ENCODE measurements at places on chromosomes 16 and 17.
A peak's percentile ranks its signal among the peaks of the same experiment; 100 is the strongest.

GRCh38 chr17:44118427-44119050 lies 4.9 kb downstream of the HDAC5 start:
- no peak for DNase-seq

GRCh38 chr16:27129401-27129800 lies 62.7 kb downstream of the C16orf82 start:
- DNase-seq, result no peak

DNA sequence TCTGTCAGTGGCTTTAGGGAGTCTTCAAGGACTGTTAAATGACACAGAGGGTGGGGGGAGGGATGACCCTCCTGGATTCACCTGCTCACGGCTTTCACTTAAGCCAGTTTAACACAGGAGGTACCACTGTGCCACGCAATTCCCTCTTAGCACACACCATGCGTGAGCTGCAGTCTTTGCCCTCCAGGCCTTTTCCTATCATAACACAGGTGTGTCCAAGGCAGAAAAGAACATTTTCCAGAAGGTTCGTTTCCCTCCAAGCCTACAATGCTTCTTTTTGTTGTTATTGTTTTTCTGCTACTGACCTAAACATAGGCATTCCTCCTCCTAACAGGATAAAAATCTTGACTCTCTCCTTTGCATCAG lies 1.1 kb downstream of the ZFHX3 start:
- DNase-seq, result no peak

DNA sequence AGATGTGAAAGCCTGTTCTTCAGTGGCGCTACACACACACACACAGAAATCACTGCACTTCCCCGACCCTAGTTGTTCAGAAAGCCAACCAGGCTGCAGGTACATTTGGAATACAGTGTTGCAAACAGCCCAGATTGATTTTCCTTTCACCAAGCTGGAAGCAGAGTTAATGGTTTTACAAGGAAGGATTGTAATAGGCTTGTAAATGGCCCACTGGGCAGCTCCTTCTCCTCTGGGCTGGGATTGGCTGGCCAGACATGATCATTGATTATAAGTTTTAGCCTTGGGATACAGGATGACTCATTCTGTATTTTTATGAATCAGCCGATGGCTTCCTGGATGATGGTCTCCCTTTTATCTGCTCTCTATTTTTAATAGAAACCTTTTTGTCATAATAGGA lies 2.5 kb downstream of the VAT1L start:
- no peak for DNase-seq

- no peak for DNase-seq
These were observed 25.8 kb downstream of the EPN2 start for GRCh38 chr17:19262650-19263631.

DNA sequence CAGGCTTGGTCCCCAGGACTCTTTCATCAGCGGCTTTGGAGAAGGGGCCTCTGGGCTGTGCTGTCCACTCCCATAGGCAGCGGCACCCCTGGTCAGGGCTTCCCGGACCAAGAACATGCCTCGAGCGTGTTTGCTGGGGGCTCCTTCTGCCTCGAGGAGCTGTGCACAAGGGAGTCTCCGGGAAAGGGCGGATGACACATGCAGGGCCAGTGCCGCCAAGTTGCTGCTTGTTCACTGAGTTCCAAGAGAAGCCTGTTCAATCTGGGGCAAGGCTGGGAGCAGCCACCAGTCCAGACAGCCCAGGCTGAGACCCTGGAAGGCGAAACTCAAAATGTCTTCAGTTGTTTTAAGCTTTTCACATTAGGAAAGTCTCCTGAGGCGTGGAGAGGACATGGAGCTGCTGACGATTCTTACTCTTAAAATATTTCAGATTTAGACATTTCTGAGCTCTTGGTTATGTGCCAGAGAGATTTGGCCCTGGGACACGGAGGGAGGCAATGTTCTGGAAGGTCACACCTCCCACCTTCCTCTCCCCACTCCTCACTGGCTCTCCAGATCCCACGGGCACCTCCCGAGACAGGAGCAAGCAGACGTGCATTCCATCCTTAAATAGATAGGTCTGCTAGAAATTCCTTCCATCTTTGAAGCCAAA lies 84.5 kb upstream of the ZNF469 start:
- no peak for DNase-seq

GRCh38 chr16:72282362-72282761 lies 110.4 kb upstream of the PMFBP1 start:
- DNase-seq, result peak; percentile 58

DNA sequence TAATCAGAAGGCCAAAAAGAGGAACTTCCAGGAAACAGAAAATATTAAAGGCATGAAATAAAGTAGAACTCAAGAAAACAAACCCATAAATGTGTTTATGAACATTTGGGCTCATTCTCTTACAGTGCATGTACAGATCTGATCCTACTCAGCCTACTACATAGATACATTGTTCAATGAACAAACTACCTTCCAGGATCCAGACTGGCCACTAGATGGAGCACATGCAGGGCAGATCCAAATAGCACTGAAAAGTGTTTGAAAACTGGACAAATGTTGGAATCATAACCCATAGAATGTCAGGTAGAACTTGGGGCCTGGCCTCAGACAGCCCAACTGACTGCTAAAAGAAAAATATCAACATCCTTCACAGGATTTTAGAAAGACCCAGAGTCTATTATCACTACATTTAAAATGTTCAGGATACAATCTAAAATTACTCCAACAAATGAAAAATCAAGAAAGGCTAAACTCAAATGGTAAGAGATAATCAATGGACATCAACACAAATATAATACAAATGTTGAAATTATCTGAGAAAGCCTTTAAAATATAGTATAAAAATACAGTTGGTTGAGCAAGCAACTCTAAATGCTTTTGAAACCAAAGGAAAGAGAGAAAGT lies 122.4 kb upstream of the NUDT7 start:
- DNase-seq, result peak; percentile 21

DNA sequence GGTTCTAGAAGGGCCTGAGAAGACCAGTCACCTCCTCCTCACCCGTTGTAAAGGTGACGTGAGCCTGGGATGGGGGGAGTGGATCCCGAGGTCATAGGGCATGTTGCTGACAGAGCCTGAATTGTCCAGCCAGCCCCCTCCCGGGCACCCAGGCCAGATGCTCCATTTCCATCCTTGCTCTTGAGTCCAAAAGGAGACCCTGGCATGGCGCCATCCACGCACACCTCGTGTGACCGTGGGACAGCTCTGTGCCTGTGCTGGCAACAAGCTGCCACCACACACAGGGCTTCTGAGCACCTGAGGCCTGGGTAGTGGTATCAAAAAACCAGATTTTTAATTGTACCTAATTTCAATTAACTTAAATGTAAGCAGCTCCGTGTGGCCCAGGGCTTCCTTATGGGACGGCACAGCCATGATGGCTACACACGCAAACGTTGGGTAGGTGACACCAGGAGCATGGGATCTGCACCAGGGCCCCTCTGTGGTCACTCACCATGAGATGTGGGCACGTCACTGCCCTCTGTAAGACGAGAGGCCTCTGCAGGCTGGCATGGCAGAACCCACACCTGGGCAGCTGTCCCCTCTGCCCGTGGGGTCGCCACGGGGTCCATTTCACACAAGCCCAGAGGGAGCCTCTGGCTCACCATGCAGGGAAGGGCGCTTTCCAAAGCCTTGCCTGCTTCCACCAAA lies 37.6 kb upstream of the ZNF469 start:
- no peak for DNase-seq

DNA sequence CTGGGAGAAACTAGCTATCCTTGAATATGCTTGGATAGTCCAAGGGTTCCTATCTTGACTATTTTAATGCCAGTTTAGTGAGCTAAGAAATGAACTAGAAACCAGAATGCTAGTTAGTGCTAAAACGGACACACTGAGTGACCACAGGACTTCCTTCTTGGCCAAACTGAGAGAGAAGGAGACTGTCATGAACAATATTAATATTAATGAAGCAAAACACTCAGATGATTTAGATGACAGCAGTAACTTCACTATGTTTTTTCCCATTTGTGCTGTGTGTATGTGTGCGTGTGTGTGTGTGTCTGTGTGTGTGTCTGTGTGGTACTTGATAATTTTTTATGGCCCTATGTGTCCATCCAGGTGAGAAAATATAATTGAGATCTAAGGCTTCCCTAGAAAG lies 2.2 kb upstream of the ATXN1L start:
- no peak for DNase-seq

DNA sequence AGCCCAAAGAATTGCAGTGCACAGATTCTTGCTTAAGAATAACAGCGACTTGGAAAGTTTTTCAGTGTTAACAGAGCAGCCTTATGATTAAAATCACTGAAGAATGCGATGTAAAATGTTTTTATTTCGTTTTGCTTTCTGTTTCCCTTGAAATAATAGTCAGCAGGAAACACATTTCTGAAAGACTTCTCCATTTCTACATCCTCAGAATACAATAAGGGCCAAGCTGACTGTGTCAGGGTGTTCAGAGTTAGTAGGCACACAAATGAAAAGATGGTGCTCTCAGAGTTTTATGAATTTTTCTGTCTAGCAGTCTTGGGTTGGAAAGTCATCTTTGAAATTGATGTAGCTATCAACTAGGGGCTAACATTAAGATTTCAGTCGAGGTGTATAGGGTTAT lies 582.9 kb upstream of the RBFOX1 start:
- DNase-seq, result no peak

DNA sequence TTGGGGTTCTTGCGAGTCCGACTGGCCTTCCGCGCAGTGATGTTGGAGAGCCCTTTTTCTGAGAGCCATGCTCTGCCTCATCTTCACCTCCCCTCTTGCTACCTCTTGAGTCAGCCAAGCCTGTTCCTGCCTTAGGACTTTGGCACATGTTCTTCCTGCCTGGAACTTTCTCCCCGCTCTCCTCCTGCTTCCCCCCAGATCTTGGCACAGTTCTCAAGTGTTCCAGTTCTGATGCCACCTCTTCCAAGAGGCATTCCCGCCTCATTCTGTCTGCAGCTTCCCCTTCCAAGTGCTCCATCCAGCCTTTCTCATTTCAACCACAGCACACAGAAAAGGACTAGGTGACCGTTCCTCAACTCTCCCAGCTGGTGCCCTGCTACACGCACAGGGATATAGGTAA lies 7.7 kb downstream of the AKAP1 start:
- no peak for DNase-seq

- no peak for DNase-seq
These were observed 47.8 kb upstream of the RASL10B start for GRCh38 chr17:35683591-35683990.

DNA sequence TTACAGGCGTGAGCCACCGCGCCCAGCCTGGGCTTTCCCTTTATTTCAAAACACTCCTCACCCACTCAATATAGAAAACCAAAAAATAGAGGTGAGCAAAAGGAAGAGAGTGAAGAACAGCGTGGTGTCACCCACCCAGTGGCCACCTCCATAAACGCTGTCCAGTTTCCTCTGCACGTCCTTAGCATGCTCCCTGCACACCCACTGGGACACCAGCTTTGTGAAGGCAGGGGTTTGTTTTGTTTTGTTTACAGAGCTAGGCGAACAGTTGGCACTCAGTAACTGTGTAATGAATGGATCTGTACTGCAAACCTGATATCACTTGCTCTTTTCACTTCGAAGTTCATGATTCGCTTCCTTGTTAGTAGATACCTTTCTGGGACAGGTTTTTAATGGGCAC lies 73.0 kb downstream of the PRKCB start:
- no peak for DNase-seq

DNA sequence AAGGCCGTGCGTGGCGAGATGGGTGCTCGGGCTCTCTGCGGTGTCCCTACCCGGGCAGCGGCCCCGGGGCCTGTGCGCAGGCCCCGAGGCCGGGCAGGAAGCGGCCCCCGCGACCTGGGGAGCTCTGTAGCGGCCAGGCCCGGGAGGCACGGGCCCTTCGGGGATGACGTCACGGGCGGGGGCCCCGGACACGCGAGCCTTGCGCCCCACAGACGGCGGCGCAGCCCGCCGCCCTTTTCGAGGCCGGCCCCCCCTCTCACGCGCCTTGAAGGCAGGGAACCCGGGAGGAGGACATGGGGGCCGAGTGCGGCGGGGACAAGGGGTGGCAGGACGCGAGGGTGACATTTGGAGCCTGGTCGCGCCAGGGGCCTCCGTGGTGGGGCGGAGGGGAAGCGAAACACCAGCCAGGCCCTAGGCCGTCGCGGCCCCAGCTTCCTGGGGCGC lies 1.1 kb downstream of the RAI1 start:
- DNase-seq, result no peak

GRCh38 chr16:48963901-48964615 lies 317.6 kb downstream of the CBLN1 start:
- DNase-seq, result peak; percentile 91

DNA sequence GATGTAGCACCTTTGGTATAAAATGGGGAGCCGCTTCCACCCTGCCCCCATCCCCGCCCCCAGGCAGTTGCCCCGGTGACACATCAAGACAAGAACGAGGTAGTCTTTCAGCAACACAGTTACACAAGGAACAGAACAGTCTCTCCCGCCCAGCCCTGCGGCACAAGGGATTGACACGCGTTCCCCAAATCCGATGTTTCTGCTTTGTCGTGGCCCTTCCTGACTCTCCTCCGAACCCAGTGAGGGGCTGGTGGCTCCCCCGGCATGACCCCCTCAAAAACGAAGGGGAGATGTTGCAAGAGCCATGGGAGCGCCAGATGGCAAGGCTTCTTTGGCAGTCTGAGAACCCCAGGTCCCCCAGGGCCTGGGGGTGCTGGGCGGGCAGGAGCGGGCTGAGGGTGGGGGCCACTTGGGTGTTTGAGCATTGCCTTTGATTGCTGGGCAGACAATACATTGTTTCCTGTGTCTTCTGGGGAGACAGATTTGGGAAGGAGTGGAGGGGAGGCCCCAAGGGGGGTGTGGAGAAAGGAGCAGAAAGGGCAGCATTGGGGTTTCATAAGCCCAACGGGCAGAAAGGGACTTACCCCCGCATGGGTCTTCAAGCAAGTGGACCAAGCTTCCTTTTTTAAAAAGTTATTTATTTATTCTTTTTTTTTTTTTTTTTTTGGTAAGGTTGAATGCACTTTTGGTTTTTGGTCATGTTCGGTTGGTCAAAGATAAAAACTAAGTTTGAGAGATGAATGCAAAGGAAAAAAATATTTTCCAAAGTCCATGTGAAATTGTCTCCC lies 16.6 kb downstream of the COL1A1 start:
- DNase-seq, result no peak

- DNase-seq, result peak; percentile 81
These were observed 38.5 kb downstream of the MSI2 start for GRCh38 chr17:57294629-57295501.

DNA sequence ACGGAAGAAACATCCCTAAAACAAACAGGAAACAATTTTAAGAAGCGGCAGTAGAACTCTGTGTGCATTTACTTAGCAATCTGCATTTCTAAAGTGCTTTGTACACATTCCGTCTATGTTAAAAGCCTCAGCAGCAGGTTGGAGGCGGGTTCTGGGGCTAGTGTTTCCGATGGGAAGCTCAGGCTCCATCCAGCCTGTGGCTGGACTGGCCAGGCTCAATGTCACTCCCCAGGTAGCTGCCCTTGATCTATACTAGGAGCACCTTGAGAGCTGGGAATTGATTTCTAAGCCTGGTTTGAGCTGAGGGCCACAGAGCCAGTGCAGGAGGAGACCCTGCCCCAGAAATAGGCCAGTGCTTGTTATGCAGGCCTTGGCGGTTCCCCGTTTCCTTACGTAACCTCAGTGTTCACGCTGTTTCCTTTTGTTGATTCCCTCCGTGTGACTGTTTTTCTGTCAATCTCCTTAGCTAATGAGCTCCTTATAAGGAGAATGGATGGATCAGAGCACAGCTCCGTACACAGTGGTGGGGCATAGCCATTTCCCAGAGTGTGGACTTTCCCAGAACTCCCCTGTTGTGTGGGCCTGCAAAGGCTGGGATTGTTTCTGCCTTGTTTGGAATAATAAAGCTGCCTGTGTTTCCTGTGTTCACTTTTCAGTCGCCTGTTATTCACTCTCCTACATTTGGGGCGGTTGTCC lies 21.4 kb downstream of the ADORA2B start:
- DNase-seq, result peak; percentile 61

Data from renal cortical epithelial cell (primary cell).